Cardiac septum (tissue), 1 donor: ENCODE measurements at places on chromosomes 2 and 18.

- no peak for DNase-seq
These were observed 11.3 kb upstream of the KCNF1 start for GRCh38 chr2:10900216-10901109.

DNA sequence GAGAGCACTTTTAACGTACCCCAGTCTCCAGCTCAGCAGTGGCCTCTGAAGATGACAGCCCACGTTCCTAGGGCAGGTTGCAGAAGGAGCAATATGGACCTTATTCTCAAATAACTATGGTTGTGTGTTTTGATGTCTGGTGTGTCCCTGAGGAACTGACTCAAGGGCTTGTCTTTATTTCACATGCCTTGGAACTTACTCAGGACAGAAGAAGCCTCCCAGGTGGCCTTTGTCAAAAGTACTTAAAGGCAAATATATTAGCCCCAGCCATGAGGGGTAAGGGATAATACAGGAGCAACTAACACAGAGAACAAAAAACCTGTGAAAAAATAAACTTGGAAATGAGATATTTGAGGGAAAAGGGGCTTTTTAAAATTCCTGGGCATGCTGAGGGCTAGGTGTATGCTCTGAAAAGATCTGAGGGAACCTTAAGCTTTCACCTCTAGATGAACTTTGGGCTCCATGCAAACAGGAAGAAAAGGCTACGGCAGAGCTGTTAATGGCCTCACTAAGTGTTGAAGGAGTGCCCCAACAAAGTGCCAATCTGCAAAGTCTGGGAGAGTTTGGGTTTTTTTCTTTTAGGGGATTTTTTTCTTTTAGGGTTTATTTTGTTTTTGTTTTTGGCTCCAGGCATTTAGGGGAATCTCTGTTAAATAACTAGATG, 40.3 kb downstream of the SRBD1 start:
- no peak for DNase-seq

DNA sequence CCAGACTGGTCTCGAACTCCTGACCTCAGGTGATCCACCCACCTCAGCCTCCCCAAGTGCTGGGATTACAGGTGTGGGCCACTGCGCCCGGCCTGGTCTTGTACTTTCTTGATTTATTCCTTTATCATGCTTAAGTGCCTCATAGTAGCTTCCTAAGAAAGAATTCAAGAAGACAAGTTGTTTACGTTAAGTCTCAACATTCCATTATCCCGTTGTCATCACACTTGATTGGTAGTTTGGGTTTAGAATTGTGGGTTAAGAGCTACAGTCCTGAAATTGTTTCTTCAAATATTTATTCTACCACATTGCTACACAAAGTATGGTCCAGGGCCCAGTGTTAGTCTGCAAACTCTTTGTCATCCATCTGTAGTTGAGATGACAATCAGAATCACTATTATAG, 194.0 kb downstream of the VWC2L start:
- DNase-seq, result no peak

- DNase-seq, result no peak
These were observed 7.9 kb downstream of the PPP3R1 start for GRCh38 chr2:68244456-68244855.

DNA sequence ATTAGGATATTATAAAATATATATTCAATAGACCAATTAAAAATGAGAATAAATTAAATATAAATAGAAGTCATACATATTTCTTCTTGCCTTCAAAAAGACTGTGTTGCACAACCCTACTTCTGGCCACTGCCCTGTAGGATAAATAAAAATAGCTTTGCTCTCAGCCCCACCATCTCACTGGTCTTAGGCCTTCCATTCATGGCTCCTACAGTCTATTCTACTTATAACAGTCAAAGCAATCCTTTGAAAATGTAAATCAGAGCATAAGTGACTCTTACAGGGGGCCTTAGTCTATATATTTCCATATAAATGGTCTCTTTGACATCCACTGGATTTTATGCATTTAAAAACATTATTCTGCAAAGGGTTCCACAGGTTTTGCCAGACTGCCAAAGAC, 72.9 kb downstream of the KLF7 start:
- no peak for DNase-seq

- no peak for DNase-seq
These were observed 99.5 kb upstream of the GATA6 start for GRCh38 chr18:22069916-22070315.

GRCh38 chr2:64012115-64012514, 7.1 kb downstream of the VPS54 start:
- DNase-seq, result no peak
